ENCODE measurements at places on chromosomes 13 and 19.

GRCh38 chr13:64428196-64428595, 2801.9 kb downstream of the PCDH9 start:
- no peak for DNase-seq

DNA sequence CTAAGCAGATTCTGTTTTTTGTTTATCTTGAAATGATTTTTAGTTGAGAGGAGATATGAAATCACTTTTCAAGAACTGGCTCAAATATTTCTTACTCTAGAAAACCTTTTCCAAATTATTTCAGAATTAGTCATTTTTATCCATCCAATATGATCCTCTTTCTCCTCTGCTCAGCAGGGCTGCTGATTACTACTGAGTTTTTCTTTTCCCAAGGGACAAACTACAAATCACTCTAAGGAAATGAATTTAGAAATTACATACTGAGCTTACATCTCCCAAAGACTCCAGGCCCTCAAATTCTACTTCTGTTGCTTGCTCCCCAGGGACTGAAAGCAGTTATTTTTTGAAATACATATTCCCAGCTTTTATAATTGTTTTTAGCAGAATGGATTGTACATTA, 87.4 kb upstream of the UFM1 start:
- no peak for DNase-seq

GRCh38 chr13:104949840-104950740, 1585.4 kb downstream of the EFNB2 start:
- DNase-seq, result no peak

- no peak for DNase-seq
These were observed 7.6 kb downstream of the MFSD12 start for GRCh38 chr19:3549816-3550215.

- no peak for DNase-seq
These were observed 31.8 kb upstream of the DPP9 start for GRCh38 chr19:4755459-4755858.

- no peak for DNase-seq
These were observed 81.2 kb upstream of the KCTD15 start for GRCh38 chr19:33715462-33715861.

DNA sequence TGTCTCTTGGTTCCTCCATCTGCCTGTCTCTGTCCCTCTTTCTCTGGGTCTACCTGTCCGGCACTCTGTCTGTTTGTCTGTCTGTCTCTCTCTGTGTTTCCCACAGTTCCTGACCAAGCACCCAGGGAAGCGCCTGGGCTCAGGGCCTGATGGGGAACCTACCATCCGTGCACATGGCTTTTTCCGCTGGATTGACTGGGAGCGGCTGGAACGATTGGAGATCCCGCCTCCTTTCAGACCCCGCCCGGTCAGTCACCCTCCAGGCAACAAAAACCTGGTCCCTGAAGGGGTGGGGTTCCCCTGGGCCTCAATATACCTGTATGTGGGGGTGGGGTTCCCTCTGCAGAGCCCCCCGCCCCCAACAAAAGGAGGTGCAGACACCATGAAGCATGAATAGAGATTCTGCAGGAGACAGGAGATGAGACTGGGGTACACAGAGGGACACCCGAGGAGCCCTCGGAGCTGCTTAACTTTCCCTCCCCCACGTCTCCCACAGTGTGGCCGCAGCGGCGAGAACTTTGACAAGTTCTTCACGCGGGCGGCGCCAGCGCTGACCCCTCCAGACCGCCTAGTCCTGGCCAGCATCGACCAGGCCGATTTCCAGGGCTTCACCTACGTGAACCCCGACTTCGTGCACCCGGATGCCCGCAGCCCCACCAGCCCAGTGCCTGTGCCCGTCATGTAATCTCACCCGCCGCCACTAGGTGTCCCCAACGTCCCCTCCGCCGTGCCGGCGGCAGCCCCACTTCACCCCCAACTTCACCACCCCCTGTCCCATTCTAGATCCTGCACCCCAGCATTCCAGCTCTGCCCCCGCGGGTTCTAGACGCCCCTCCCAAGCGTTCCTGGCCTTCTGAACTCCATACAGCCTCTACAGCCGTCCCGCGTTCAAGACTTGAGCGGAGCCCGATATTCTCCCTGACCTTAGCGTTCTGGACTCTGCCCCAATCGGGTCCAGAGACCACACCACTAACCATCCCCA, 2.6 kb upstream of the CACNG7 start:
- no peak for DNase-seq

DNA sequence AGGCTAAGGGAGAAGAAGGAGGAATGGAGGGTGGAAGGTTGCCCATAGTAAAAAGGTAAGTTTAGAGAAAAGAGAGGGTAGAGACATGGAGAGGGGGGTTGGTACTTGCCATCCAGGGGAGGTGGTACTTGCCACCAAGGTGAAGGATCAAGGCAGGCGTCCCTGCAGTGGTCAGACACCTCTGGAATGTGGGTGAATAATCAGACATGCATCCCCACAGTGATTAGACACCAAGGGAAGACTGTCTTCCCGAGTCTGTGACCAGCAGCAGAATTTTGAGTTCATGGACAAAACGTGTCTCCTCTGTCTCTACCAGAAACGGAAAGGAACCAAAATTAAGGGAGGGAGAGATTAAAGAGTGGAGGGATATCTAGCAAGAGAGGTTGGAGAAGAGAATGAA, 27.1 kb upstream of the IGFL1 start:
- no peak for DNase-seq

DNA sequence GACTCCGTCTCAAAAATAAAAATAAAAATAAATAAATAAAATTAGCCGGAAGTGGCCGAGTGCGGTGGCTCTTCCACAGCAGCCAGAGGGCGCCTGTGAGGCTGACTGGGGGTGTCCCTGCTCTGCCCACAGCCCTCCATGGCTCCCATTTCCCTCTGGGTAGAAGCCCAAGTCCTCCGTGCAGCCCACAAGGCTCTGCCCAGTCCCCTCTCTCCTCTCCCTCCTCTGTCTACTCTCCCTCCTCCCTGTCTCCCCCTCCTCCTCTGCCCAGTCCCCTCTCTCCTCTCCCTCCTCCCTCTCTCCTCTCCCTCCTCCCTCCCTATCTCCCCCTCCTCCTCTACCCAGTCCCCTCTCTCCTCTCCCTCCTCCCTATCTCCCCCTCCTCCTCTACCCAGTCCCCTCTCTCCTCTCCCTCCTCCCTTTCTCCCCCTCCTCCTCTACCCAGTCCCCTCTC, 20.4 kb downstream of the MISP start:
- DNase-seq, result peak; percentile 28

GRCh38 chr13:26500618-26501320, 56.7 kb upstream of the WASF3 start:
- no peak for DNase-seq

- no peak for DNase-seq
These were observed 223.6 kb downstream of the RGCC start for GRCh38 chr13:41680900-41681299.

- no peak for DNase-seq
These were observed 67.2 kb downstream of the SPACA7 start for GRCh38 chr13:112443191-112443994.

DNA sequence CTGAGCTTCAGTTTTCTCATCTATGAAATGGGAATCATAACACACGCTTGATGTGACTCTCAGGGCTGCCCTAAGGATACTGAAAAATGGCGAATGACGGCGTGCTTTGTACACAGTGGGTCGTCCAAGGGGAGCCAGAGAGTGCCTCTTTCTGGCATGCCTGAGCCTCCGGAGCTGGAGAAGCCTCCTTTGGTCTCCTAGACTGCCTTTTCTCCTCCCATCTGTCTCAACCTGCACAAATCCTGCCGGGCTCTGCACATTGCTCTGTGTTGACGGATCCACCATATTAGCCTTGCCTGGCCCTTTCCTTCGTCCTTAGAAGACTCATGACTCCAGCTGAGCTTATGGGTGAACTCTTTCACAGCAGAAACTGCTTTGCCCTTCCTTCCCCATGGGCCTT, 220.9 kb downstream of the TSHZ3 start:
- no peak for DNase-seq

DNA sequence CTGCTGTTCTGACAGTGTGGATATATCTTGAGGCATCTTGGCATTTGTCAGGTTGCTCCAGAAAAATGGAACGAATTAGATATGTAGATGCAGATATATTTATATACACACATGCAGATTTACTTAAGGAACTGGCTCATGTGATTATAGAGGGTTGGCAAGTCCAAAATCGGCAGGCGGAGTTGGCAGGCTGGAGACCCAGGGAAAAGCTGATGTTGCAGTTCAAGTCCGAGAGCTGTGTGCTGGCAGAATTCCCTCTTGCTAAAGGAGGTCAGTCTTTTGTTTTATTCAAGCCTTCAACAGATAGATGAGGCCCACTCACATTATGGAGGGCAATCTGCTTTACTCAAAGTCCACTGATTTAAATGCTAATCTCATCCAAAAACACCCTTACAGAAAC, 24.4 kb upstream of the CSNK1A1L start:
- DNase-seq, result no peak

GRCh38 chr19:54136086-54136863, 1.3 kb upstream of the CNOT3 start:
- DNase-seq, result no peak

DNA sequence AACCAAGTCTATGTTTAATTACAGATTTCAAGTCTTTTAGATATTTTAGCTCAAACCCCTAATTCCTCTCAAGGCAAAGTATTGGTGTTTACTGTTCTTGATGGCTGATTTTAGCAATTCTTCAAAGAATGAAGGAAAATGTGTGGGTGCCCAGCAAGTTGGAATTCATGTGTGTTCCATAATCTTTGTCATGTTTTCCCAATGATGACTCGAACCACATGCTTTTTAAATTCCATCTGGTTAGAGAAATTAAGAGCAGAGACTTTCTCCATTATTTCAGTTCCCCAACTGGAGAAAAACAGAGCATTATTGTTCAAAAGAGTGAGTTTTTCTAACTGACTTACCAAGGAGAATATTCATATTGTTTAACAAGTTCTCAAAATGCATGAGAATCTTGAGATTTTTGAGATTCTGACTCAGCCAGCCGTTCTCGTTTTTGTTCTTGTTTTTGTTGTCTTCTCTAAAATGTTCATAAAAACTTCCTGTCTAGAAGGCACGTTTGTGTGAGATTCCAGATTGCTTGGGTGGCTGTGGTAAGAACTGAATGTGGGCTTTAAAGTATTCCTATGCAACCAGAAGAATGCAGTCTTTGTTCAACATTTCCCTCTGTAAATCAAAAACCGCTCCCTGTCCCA, 404.7 kb downstream of the IRS2 start:
- DNase-seq, result peak; percentile 58

DNA sequence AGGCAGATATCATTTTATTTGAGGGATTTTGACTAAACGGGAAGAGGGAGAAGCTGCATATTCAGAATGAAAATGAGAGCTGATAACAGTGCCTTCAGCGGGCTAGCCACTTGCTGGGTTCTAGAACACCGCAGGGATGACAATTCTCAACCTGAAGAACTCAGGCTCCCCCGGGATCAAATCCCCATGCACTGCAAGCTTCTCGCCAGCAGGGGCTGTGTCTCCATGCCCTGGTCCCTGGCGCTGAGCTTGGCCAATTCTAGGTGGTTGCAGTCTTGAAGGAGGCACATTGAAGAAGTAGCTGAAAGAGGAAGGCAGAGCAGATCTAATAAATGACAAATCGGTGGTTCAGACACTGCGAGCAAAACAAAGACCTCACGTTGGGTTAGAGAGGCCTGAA, 128.7 kb downstream of the UQCRFS1 start:
- DNase-seq, result no peak

DNA sequence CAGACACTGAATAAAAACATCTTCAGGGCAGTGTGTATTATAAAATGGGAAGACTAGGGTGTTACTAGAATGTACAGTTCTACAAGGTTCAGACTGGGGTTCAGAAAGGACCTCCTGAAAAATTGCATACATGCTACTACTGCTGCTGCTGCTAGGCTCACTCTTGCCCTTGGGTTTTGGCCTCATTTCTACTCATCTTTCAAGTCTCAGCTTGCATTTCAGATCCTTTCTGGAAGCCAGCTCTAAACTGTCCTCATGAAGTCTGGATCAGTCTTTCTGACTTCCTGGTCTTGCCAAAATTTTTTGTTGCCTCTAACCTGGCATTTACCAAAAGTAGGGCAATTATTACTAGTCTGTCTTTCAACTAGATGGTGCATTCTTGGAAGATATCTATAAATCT, 393.3 kb downstream of the DIAPH3 start:
- peak; percentile 36 for DNase-seq

- DNase-seq, result no peak
These were observed 812.6 kb downstream of the DACH1 start for GRCh38 chr13:71054358-71054757.

- no peak for DNase-seq
These were observed 1100.7 kb upstream of the MIR17HG start for GRCh38 chr13:90246687-90247345.

- no peak for DNase-seq
These were observed 11.4 kb upstream of the CRTC1 start for GRCh38 chr19:18672044-18672451.

- DNase-seq, result no peak
These were observed 362.1 kb downstream of the EFNB2 start for GRCh38 chr13:106173346-106173745.

DNA sequence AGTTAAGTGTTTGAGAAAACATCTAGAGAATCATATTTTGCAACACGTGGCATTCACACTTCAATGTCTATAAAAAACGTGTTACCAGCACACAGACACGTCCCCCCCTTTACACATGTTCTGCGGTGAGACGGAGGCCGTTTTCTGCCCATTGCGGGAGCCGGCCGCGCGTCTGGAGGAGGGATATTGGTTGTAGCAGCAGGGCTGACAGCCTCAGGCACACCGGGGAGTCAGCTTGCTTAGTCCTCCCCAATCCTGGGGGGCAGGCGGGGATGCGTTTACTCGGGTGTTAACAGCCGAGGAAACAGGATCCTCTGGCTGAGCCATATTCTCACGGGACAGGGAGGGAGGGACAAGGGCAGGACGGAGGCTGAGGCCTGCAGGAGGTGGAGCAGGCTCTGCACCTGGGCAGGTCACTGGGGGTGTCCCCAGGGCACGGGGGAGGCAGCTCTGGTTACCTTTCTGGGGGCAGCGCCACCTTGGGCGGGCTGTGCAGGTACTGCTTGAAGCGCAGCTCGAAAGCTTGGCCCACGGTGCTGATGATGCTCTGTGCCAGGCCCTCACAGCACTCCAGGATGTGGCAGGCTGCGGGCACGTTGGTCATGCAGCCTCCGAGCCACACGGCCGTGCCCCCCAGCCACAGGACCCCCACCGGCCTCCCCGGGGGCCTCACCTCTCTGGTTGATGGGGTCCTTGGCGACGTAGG, 25.0 kb downstream of the SHC2 start:
- no peak for DNase-seq

GRCh38 chr13:106350208-106350607, 185.3 kb downstream of the EFNB2 start:
- no peak for DNase-seq

DNA sequence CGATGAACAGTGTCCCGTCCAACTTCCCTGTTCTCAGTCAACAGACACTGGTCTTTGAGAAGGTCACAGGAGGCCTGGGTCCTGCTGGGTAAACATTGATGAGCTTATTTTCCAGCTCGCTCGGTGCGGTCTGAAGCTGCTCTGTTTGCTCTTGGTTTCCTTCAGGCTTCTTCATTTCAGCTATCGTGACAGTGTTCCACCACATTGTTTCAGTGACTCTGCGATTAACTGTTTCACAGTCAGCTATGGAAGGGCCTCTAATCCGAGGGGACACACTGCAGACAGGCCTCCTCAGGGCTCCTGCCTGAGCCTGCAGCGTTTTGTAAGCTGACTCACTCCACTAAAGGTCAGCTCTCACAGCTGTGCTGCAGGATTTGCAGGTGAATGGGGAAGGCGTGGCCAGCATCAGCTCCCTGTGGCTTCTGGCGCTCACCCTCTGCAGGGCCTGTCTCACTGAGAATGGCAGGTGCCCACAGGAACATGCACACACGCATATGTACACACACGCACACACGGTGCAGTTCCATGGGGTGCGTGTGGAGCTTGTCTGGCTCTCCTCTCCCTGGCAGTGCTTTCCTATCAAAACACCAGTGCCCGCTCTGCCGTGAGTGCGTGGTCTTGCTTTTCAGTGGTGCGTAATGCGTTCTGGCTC, 62.9 kb upstream of the MCF2L start:
- DNase-seq, result peak; percentile 61
